NCI-H187 (cell line): ENCODE measurements at places on chromosomes 6 and 20.

DNA sequence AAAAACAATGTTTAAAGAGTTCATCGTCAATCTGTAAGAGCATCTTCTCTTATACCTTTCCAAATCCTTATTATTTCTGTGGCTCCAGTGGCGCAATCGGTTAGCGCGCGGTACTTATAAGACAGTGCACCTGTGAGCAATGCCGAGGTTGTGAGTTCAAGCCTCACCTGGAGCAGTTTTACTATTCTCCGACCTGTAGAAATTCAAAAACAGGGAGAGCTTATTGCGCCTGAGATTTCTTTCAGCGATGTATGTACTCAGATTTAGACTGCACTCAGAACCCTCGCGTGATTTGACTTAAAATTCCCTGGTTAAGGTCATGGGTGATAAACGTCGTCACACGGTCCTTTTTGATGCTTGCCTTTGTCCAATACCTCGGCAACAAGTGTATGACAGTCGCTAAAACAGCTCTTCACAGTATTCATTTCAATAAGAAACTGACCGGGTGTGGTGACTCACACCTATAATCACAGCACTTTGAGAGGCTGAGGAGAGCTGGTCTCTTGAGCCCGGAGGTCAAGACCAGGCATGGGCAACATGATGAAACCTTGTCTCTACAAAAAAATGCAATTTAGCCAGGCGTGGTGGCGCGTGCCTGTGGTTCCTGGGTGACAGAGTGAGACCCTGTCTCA lies 11.9 kb downstream of the GPX5 start:
- no peak for DNase-seq

DNA sequence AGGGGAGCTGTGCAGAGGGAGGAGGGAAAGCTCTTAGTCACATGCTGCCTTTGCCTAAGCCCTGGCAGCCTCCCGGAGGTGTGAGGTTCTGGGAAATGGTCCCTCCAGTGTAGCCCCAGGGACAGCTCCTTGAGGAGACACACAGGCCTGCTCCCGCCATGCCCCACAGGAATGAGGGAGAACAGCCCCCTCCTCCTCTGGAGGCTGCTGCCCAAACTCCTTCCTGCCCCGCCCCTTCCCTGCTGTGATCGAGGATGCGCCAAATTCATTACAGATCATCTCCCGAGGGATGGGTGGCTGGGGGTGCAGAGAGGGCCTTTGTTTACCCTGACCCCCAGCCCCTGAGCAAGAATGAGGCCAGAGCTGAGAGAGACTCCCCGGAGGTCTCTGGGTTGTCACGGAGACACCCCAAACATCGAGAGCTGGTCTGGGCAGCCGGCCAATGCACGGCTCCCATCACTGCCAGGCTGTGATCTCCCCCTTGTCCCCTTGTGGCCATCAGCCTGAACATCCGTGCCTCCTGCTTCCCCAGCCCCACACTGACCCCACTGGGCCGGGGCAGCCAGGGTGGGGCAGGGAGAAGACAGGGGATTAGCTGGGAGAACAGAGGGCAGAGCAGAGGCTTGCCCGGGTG lies 8.4 kb downstream of the CYP21A2 start:
- DNase-seq = no peak

- DNase-seq = no peak
These were observed 4.4 kb downstream of the PARD6B start for GRCh38 chr20:50735813-50736212.

GRCh38 chr6:1958257-1958656 lies 287.1 kb downstream of the GMDS start:
- no peak for DNase-seq

- no peak for DNase-seq
These were observed 31.6 kb upstream of the LAMA4 start for GRCh38 chr6:112286010-112286409.

DNA sequence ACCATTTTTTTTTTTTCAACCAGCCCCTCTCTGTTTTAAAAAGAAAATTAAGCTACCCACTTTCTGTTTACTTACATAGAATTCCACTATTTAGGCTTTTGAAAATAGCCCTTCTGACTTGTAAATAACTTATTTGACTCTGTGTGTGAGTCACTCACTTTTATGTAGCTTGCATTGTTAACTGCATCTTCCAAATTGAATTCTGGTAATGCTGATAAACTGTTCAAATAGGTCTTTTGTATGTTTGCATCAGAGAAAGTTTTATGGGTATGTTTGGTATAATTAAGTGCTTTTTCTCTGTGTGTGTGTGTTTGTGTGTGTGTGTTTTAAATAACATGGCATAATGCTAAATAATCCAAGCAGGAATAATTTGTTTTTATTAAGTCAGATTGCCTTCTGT lies 360.1 kb downstream of the PLCB1 start:
- DNase-seq = no peak

DNA sequence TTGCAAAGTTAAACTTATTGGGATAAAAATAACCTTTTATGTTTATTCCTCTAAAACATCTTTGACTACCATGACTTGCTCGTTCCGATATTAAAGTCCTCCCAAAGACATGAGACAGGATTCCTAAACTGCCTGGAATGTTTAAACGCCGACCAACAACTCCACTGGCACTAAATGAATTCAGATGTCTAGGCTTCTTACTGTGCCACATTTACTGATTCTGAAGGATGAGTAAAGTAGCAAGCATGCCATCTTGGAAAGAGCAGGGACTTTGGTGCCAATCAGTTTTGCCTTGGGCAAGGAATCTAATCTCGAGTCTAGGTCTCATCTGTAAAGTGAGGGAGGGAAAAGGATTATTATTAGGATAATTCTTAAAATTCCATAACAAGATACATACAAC lies 25.3 kb downstream of the MBOAT1 start:
- no peak for DNase-seq

DNA sequence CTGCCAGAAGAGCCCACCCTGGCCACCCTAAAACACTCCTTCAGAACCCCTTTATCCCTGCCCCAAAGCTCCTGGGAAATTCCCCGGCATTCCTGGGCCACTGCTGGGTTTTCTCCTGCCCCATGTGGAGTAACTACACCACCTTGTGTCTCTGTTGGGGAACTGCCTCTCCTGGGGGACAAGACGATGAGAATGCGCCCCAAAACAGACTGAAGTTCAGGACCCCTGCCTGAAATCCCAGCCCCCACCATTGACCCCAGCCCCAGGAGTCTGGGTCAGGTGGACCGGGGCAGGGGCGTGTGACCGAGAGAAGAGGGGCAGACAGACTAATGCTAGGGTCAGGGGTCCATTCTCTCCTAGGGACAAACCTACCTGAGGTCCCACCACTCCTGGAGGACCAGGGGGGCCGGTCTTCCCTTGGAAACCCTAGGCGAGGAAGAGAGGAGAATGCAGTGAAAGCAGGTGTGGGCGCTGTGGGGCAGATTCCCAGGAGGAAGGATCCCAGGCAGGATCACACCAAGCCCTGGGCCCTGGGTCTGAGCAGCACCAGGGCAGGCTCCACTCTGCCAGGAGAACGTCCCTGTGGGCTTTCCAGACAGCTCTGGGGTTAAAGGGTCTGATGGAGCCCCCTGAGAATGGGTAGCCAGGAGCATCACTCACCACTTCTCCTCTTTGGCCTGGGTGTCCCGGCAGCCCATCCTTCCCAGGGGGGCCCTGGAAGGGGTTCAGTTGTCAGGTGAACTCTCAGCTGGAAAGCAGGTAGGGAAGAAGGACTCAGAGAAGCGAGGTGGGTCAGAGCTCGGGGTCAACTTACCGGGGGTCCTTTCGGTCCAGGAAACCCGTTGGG lies 19.4 kb downstream of the COL11A2 start:
- no peak for DNase-seq
